ENCODE measurements at places on chromosomes 6 and 20.
A peak's percentile ranks its signal among the peaks of the same experiment; 100 is the strongest.

GRCh38 chr20:2559651-2560050, 23.3 kb downstream of the TMC2 start:
- no peak for DNase-seq

- no peak for DNase-seq
Measured at GRCh38 chr20:61841966-61842365, 223.7 kb downstream of the TAF4 start.

DNA sequence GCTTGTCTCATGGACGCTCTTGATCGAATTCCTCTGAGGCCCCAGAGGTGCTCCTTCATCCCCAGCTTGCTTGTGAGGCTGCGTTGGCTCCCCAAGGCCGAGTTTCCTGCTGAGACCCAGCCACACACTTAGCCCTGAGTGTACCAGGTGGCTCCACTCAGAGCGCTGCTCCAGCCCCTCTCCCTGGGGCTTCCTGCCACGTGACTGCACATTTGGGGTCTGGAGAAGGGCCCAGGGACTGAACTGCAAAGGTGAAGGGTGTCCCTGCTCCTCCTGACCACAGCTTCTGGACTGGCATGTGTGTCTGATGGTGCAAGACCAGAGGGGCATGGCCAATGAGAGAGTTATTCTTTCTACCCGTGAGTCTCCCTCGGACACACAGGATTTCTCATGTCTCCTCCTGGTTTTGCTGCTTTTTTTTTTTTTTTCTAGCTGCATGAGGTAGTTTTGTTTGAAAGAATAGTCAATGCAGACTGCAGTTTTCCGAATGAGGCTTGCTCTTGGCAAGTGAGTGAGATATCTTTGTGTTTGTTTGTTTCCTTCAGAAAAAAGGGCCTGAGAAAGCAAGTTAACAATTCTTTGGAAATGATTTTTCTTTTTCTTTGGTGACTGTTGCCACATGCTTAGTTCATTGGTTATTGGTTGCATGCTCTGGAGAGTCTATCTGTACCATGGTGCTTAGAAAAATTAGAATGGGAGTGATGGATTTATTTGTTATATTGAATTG, 3.1 kb upstream of the ZNF831 start:
- peak; percentile 34 for DNase-seq

GRCh38 chr20:63745961-63746731, 6.6 kb downstream of the SLC2A4RG start:
- no peak for DNase-seq

- DNase-seq: no peak
Measured at GRCh38 chr20:46004187-46004586, 4.5 kb upstream of the MMP9 start.

GRCh38 chr6:19562468-19562867, 274.7 kb upstream of the ID4 start:
- no peak for DNase-seq

GRCh38 chr6:45483501-45483900, 105.8 kb upstream of the SUPT3H start:
- DNase-seq: no peak

DNA sequence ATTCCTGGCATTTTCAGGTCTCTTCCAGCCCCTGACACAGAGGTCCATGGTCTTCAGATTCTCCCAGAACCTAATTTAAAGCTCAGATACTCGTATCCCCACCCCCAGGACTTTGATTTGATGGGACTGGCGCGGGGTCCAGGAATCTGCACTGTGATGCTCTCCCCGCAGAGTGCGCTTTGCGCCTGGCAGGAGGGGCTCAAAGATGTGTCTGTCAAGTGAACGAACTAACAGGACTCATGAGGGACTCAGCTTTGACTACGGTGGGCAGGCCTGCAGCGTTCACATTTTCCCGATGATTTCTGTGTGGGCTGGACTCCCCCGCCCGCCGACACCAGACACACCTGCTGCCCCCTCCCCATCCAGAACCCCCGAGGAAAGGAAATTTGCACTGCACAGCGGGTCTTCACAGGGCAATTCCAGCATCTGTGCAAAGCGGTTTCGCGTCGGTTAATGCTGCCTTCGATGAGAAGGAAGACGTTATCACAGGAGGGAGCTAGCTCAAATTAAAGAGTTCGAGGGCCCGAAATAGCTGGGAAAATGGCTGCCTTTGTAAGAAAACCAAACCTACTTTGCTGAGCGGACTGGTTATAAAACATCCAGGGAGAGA, 90.2 kb downstream of the ZDHHC14 start:
- DNase-seq: no peak

- no peak for DNase-seq
Measured at GRCh38 chr20:33789109-33789857, 21.9 kb upstream of the CHMP4B start.

DNA sequence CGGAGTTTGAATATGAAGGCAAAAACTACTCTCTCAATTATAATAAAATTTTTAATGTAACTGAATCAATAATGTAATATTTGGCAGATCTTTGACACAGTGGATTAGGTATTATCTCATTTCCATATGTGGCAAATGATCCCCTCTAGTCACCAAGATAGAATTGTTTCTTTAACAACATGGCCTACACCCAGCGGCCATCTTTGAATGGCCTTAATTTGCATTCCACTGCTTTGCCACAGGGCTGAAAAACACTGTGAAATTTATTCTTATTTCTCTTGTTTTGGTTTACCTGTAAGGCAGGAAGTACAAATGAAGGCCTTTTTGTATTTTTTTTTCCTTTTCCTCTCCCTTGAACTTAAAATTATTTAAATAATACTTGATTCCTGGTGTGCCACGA, 162.6 kb upstream of the SCGN start:
- DNase-seq: no peak

GRCh38 chr20:43955062-43955749, 40.6 kb downstream of the TOX2 start:
- DNase-seq: peak; percentile 57

DNA sequence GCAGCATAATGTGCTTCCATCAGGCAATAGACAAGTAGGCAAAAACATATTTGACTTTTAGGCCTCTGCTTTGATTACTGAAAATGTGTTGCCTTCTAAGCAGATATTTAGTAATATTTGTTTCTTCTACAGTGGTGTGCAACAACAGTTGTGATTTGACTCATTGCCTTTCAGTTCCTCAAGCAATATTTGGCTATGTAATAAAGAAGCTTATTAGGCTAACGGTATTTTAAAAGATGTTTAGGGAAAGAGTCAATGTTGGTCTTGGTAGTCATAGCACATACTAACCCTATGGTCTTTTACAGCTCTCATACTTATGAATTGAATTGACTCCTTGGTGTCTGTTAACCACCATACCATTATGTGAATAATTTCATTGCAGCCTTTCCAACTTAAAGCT, 124.1 kb downstream of the GRIK2 start:
- DNase-seq: no peak

- no peak for DNase-seq
Measured at GRCh38 chr6:133079901-133080300, 161.3 kb upstream of the EYA4 start.

DNA sequence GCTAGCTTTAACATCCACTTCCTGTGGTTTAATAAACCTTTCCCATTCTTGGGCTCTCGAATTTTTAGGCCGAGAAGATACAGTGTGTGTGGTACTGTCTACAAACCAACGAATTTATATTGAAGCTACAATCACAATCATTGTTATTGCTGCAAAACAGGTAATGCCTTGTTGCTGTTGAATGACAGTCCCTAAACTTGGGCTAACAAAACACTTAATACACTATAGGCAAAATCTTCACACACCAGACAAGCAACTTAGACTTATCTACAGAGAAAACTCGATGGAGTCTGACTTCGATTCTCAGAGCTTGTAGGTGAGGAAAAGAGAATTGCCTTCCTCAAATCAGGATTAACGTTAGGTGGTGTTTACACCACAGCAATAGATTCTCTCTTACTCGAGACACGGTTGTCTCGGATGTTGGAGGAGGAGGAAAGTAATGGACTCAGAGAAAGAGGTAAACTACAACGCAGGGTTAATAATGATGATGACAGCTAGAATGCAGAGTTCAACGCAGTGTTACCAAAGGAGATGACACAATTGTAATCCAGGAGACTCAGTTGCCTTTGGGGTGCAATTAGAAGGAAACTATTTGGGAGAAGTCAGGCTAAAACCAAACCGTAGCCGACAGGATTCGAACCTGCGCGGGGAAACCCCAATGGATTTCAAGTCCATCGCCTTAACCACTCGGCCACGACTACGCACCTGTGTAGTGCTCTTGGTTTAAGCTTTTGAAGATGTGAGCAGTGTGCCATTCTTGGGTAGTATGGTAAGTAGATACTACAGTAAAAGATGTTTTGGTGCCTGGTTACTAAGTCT, 32.5 kb upstream of the ZNF184 start:
- peak; percentile 62 for DNase-seq

- peak; percentile 32 for DNase-seq
Measured at GRCh38 chr6:31358302-31358701, 1.3 kb upstream of the HLA-B start.

DNA sequence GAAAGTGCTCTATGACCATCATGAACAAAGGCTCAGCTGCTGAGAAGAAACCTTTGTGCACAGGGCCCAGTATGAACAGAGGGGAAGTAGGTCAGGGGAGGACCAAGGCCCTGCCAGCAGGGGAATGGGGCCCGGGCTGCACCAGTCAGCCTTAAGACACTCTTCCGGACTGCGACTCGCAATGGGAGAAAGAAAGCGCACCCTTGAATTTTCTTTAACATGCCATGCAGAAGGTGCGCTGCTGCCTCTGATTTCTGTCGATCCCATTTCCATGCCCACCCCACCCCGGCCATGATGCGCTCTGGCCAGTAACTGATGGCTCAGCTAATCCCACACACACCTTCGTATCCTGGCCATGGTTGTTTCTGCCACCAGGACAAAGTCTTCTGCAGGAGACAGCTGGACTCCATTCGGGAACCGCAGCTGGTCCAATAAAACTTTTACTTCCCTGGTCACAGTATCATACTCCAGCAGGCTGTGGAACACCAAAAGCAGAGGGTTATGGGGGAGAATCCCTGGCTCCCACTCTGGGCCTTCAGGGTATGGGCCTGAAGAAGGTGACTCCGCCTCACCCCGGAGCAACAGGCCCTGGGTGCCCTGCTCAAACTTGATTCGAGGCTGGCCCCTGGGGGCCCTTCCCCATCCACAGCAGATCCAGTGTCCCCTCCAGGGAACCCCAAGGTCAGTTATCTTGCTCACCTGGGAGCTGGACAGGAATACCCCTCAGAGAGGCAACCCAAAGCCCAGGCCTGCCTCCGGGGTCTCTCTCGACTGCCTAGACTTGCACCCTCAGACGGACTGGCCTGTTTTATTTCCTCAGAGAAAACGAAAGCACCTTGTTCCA, 20.3 kb downstream of the CST7 start:
- DNase-seq: no peak

All from stimulated activated naive CD8-positive, alpha-beta T cell treated with anti-CD3 and anti-CD28 coated beads, Interleukin-15, amount 100 ng/mL, for 72 hours (primary cell).